ENCODE measurements at places on chromosomes 2 and 18.

- H3K27ac ChIP-seq = no peak overlapping the region
- H3K27me3 ChIP-seq = no peaks in the 10 kb centered on the region
- H3K36me3 ChIP-seq = peaks cover 10% of the 10 kb centered on the region
- H3K4me1 ChIP-seq = no peaks in the 10 kb centered on the region
- no peak for DNase-seq
- no peak overlapping the region for H3K4me3 ChIP-seq
Measured at GRCh38 chr2:185522472-185522871, 216.1 kb upstream of the FSIP2 start.

DNA sequence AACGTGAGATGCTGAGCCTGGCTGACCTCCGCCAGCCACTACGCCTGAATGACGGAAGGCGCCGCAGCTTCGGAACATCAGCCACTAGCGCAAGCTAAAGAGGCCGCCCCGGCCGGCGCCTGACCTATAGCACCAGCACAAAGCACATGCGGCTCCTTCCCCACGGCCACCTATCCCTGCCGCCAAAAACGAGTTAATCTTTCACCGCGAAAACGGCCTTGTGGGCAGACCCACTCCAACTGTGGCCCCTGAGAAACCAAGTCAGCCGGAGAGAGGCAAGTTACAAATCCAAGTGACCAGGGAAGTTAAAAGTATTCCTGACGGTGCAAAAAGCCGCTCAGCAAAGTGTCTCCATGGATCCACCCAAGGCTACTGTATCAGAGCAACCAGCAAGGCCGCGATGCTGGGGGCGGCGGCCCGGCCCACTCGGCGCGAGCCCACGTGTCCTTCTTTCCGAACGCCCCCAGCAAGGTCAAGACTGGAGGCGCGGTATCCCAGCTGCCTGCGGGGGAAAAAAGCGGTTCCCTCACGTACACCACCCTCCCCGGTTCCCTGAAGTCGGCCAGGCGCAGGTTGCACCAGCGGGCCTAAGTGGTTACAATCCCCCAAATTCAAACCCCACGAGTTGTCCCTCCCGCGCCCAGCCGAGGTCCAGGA, 575 bp downstream of the HSPD1 start:
- peak; percentile 58 for DNase-seq
- H3K4me3 ChIP-seq = peak overlapping the region; percentile 99
- H3K4me1 ChIP-seq = no peaks in the 10 kb centered on the region
- H3K27me3 ChIP-seq = no peaks in the 10 kb centered on the region

GRCh38 chr2:46163098-46163430, 134.1 kb upstream of the EPAS1 start:
- no peaks in the 10 kb centered on the region for H3K4me1 ChIP-seq
- H3K27ac ChIP-seq = no peak overlapping the region
- no peak for DNase-seq
- H3K36me3 ChIP-seq = no peaks in the 10 kb centered on the region

DNA sequence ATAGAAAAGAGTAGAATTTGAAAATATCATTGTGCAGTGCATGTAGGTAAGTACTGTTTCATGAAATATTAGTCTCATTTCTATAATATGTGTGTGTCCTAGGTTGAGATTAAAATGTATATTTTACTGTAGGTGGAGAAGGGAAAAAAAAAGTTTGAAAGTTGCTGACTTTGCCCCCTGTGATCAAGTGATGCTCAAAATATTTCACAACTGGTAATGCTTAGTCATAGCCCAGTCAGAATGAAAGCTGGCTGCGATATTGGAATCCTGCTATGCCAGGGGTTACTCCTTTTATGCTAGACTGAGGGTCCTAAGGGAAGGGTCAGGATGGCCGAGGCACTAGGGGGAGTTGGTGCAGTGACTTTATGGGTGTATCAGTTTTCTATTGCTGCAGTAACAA, 19.5 kb upstream of the CFAP36 start:
- H3K4me1 ChIP-seq = no peaks in the 10 kb centered on the region
- no peak for DNase-seq
- H3K4me3 ChIP-seq = no peak overlapping the region
- no peaks in the 10 kb centered on the region for H3K27me3 ChIP-seq
- H3K27ac ChIP-seq = no peak overlapping the region

DNA sequence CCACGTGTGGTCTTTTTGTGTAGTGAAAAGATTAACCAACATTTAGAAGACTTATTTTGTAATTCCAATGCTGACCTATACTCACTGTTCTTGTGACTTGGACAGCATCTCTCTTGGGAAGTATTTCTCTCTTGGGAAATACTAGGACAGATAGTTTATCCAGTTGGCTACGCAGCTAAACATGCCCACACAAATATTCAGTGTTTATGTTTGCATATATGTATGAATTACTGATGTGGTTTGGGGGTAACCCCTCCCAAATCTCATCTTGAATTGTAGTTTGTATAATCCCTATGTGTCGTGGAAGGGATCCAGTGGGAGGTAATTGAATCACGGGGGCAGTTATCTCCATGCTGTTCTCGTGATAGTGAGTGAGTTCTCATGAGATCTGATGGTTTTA, 2062.3 kb upstream of the CELF4 start:
- H3K27ac ChIP-seq = no peak overlapping the region
- DNase-seq = no peak
- no peak overlapping the region for H3K4me3 ChIP-seq
- H3K36me3 ChIP-seq = no peaks in the 10 kb centered on the region

- H3K27me3 ChIP-seq = no peaks in the 10 kb centered on the region
- H3K4me3 ChIP-seq = no peak overlapping the region
- no peaks in the 10 kb centered on the region for H3K4me1 ChIP-seq
- no peaks in the 10 kb centered on the region for H3K36me3 ChIP-seq
Measured at GRCh38 chr18:48838921-48839818, 111.6 kb downstream of the SMAD7 start.

GRCh38 chr2:122034777-122035176, 279.3 kb downstream of the TSN start:
- no peaks in the 10 kb centered on the region for H3K27me3 ChIP-seq
- peaks cover 5% of the 10 kb centered on the region for H3K4me1 ChIP-seq
- H3K36me3 ChIP-seq = no peaks in the 10 kb centered on the region
- DNase-seq = no peak
- H3K27ac ChIP-seq = no peak overlapping the region
- H3K4me3 ChIP-seq = no peak overlapping the region

DNA sequence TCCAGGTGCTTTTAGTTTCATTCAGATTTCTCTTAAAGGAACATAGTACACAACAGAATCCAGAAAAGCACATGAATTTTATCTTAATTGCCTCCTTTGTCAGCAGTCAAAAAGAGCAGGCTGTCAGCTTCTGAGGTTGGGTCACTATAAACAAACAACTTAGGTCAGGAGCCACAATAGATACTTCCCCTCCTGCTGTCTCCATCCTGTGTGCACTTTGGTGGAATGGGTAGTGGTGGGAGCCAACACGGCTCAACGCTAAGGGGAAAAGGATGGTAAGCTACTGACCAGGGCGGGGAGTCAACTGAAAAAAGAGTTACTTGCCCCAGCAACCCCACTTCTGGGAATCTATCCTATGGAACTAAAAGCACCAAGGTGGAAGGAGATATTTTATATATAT, 121.9 kb downstream of the PAX3 start:
- no peaks in the 10 kb centered on the region for H3K4me1 ChIP-seq
- no peak overlapping the region for H3K4me3 ChIP-seq
- H3K36me3 ChIP-seq = no peaks in the 10 kb centered on the region

DNA sequence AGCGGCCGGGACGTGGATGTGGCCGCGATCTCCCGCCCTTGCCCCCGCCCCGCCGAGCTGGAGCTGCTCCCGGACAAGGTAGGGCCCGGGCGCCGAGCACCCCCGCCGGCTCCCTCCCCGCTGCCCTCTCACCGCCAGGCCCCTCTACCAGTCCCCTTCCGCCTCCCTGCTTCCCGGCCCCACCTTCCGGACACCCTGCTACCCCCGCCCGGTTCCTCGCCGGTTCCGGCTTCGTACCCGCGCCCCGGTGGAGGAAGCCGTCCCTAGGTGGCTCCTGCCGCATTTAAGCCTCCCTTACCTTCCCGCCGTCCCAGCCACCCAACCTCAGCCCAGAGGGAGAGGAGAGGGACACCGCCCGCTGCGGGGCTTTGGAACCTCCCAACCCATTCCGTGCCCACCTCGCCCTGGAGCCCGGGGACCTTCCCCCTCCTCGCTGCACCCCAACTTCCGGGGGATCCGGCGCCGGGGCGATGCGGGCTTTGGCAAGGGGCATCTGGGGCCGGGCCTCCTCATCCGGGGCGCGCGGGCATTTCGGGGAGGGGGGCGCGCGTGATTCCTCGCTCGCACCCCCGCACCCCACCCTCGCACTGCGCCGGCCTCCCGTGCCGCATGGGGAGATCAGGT, 475 bp downstream of the B3GNT2 start:
- peaks cover 3% of the 10 kb centered on the region for H3K36me3 ChIP-seq
- H3K27ac ChIP-seq = no peak overlapping the region
- no peaks in the 10 kb centered on the region for H3K27me3 ChIP-seq
- DNase-seq = no peak
- peak overlapping the region; percentile 89 for H3K4me3 ChIP-seq

DNA sequence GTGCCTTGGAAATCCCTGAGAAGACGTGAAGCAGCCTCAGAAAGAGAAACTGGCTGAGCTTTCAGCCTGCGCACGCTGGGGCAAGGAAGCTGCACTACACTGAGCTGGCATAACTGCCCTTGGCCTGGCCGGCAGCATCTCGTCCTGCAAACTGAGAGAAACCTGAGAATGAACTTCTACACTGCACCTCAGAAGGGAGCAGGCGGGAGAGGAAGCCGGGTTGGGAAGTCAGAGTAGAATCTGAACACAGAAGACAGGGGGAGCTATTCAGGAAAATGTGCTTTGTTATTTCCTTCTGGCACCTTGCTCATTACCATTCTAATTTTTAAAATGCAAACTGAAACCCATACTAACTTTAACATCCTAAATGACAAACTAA, 70.9 kb downstream of the ZEB2 start:
- H3K27ac ChIP-seq = peak overlapping the region; percentile 22
- no peak overlapping the region for H3K4me3 ChIP-seq
- H3K36me3 ChIP-seq = peaks cover 6% of the 10 kb centered on the region
- DNase-seq = peak; percentile 77
- H3K27me3 ChIP-seq = peaks cover 5% of the 10 kb centered on the region
